SK-N-DZ (cell line): ENCODE measurements at places on chromosomes 11 and 22.

- DNase-seq = no peak
Observed at GRCh38 chr22:49052023-49052538, 775.6 kb downstream of the BRD1 start.

DNA sequence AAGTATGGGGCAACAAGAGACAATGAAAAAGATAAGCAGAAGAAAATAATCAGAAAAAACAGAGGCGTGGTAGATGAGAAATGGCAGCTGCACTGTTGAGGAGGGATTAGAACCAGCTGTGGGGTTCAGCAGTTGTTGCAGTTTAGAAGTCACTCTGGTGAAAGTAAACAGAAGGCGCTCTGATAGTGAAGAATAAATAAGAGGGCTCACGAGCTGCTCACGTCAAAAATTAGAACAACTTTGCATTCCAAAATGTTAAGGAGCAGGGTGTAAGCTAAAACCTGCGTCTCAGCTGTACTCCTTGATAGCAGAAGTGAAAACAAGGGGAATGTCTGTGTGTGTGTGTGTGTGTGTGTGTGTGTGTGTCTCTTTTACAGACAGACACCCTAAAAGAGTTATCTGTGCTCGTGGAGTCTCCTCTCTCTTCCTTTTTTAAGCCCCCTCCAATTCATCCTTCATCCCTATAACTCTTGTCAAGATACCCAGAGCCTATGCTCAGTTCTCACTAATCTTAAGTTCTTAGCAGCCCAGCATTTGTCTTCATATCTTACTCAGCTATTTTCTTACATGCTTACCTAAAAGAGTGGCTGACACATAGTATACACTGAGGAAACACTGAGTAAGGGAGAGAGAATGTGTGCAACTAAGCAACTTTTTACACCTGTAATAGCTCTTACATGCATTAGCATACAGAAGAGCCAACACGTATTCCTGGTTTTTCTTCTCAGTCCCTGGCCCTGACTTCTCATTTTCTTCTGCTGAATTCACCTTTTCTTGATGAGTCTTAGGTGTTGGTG, 8.9 kb downstream of the TTC17 start:
- DNase-seq = no peak

DNA sequence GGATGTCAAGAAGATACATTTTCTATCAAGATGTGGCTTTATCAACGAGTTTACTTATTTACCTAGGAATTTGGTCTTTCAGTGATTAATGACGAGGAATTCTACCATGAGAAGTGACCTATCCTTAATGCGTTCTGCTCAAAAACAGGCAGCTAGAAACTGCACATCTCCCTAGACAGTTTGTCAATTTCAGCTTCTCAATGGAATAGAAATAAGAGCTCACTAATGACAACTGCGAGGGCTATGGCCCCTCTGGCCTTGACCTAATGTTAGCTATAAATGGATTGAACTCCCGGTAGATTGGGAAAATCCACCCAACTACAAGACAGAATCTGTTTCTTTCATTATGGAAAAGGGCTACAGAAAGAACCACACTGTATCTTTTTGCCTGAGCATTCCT, 223.4 kb downstream of the CADM1 start:
- no peak for DNase-seq

- no peak for DNase-seq
Observed at GRCh38 chr11:61855939-61856680, 28.0 kb downstream of the FADS2 start.
